ENCODE measurements at places on chromosomes 4 and X.

- DNase-seq: peak; percentile 46
These were observed 2.4 kb upstream of the BCORL1 start for GRCh38 chrX:129980001-129980401.

- DNase-seq: no peak
These were observed 280.7 kb downstream of the BCOR start for GRCh38 chrX:39816871-39817731.

DNA sequence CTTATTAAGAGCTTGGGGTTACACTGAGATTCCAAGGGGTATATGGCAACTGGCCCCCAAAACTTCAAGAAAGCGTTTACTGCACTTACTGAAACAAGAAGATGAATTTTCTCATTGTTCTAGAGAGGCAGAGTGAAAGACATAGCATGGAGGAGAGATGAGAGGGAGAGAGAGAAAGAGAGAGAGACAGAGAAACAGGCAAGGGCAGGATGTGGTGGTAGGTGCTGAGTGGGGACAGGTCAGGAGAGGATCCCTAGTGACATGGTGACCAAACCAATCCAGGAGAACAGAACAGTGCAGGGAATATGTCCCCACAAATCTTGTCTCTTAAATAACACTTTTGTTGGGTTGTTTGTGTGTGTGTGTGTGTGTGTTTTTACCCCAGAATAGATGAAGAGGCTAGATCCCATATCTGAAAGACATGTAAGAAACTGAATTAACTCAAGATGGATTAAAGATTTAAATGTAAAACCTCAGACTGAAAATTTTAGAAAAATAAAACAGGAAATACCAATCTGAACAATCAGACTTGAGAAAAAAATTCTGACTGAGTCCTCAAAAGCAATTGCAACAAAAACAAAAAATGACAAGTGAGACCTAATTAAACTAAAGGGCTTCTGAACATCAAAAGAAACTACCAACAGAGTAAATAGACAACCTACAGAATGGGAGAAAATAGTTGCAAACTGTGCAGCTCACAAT lies 202.2 kb downstream of the QDPR start:
- DNase-seq: no peak

DNA sequence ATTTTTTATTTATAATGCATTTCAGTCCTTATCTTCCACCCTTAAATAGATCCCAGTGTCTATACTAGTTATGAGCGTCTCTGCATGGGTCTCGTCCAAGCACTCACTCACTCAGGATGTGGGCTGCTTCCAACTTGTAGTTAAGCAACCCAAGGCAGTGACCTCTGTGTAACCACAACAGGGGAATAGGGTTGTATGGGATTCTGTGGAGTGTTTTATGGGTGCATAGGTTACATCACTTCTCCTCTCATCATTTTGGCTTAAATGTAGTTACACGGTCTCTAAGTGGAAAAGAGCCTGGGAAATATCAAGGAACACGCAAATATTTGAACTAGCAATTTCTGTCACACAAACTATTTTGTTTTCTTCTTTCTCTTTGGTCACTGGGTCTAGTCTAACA lies 931.0 kb downstream of the STIM2 start:
- DNase-seq: no peak

DNA sequence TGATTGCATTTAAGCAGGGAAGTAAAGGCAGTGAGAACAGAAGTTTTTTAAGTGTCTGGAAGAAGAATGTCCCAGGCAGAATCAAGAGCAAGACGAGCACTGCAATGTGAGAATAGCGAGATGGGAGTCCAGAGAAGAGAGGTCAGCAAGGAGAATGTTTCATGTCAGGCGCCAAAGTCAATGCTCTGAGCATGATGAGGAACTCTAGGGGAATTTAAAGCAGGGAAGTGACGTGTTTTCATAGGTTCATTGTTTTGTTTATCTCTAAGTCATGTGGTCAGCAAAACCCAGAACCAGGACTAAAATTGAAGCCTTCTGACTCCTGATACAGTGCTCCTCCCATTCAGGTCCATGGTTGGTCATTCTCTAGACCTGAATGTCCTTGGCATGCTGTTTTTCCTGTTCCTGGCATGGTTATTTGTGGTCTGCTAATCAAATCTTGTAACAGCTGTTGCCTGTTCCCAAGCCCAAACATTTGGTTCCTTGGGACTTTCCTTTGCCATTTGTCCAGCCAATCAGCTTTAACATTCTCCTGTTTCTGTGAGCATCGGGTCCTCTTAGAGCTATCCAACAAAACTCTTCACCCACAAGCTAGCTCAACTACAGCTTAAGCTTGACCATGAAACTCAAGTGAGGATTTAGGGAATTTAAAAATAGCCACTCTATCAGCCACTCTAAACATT lies 37.7 kb downstream of the PTCHD1 start:
- DNase-seq: no peak

- no peak for DNase-seq
These were observed 170.2 kb downstream of the FAT4 start for GRCh38 chr4:125484912-125485311.

DNA sequence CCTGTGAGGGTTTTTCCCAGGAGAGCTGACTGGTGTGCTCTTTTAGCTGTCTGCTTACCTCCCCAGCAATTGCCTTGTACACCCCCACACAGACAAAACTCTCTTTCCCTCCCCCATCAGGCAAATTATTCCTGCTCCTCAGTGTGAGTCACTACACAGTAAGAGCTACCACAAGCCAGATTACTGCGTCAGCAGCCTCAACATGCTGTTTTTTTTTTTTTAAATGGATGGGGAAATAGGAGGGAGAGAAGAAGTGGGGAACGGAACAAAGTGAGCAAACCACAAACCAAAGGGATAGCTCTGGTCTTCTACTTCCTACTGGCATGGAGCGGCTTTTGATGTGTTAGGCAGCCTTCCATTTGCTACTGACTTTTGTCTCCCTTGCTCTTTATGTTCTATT lies 107.5 kb upstream of the ACSL4 start:
- no peak for DNase-seq

DNA sequence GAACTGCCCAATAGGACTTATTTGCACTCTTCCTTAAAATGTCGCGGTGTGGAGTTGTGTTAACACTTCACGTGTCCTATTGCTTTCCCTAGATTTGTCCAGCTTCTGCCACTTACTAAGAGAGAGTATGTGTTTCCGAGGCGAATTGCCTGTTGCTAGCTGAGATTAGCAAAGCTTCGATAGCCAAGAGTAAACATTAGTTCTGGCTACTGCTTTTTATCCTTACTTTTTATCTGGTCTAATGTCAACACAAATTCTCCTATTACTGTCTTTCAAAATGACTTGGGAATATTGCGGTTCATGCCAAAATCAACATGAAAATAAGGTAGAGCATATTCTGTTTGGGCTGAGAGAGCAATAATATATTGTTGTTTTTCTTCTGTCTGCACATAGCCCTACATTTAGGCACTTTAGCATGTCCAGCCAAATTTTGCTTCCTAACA lies 90.4 kb upstream of the VEGFC start:
- no peak for DNase-seq

GRCh38 chr4:27835851-27836250 lies 975.2 kb downstream of the STIM2 start:
- no peak for DNase-seq

DNA sequence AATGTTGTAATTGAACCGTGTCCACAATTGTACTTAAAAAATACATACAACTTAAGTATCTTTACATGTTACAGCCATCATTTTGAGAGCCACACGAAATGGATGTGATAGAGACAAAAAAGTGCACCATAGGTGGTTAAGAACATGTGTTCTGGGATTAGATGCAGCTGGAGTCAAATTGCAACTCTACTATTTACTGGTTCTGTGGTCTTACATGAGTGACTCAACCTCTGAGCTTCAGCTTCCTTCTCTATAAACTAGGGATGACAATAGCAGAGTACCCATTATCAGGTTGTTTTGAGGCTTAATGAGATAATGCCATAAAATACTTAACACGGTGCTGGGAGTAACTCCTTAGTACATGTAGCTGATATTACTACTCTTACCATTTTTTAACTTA lies 130.4 kb downstream of the IDS start:
- DNase-seq: no peak

DNA sequence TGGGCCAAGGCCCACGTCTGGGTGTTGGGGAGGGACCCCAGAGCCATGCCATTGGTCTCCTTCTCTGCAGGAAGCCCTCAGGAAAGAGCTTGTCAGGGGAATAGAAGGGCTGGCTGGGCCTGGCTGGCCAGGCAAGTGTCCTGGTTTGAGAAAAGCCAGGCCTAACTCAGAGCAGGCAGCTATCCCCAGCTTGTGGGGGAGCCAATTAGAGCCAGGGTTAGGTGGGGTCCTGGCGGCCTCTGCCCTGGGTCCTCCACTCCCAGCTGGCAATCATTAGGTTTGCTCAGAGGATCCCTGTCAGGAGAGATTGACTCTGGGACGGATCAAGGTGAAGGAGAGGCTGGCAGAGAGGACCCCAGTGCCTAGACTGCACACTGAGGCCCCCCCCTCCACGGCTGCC lies 64.8 kb downstream of the PJA1 start:
- DNase-seq: no peak

- DNase-seq: peak; percentile 38
These were observed 6.7 kb upstream of the PRICKLE3 start for GRCh38 chrX:49192722-49193328.

DNA sequence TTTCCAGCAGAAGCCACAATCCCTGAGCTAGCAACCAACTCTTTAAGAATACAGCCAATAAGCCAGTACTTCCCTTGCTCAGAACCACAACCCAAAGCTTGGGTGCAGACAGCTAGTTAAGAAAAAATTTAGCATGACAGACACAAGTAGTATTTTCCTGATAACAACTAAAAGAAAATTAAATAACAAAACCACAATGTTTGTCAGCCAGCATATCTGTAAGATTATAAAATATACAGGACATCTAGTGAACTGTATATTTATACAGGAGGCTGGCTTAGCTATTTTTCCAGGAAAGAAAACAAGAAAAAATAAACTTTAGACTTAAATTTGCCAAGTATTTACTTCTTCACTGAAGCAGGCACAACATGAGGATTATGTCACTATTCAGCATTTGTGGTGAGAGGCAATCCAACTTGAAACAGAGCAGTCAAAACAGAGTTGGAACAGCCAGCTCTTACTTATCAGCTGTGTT lies 6.6 kb downstream of the PF4V1 start:
- DNase-seq: no peak

GRCh38 chr4:83237591-83237990 lies 47.0 kb downstream of the COQ2 start:
- no peak for DNase-seq

- no peak for DNase-seq
These were observed 28.8 kb downstream of the SUPT20HL2 start for GRCh38 chrX:24285082-24285481.

GRCh38 chr4:159777689-159778088 lies 674.8 kb downstream of the RAPGEF2 start:
- no peak for DNase-seq

GRCh38 chr4:8871417-8872401 lies at the start of gene HMX1:
Gene HMX1 (minus strand): TSS chr4:8871839. CDS start chr4:8871614, 225 bp downstream.
- no peak for DNase-seq

DNA sequence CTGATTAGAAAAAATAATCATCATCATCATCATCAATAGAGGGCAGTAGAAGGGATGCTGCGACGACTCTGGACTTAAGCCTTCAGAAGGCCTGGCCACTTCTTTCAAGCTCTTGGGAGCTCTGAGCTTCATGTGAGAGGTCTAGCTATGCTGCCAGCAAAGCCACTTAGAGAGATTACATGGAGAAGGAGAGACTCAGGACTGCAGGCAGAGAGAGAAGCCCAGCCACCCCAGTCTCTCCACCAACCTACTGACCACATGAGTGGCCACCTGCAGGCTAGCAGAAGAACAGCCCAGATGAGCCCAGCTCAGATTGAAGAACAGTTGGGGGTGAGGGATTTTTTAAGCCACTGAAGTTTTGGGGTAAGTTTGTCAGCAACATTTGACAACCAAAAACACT lies 17.1 kb upstream of the TMEM150C start:
- no peak for DNase-seq

Data from CD4-positive, alpha-beta T cell treated with Interleukin-17A for 1 hour (primary cell).